ENCODE measurements at places on chromosomes 11 and 22.

GRCh38 chr22:27011133-27011532, 353.7 kb downstream of the MIAT start:
- DNase-seq = no peak

- no peak for DNase-seq
Measured at GRCh38 chr22:47853750-47854149, 1091.3 kb downstream of the TBC1D22A start.

- no peak for DNase-seq
Measured at GRCh38 chr22:38881997-38882879, 10.2 kb upstream of the CBX6 start.

GRCh38 chr11:130509942-130510341, 61.5 kb downstream of the ADAMTS15 start:
- no peak for DNase-seq

- no peak for DNase-seq
Measured at GRCh38 chr11:17579451-17579850, 32.4 kb downstream of the OTOG start.

DNA sequence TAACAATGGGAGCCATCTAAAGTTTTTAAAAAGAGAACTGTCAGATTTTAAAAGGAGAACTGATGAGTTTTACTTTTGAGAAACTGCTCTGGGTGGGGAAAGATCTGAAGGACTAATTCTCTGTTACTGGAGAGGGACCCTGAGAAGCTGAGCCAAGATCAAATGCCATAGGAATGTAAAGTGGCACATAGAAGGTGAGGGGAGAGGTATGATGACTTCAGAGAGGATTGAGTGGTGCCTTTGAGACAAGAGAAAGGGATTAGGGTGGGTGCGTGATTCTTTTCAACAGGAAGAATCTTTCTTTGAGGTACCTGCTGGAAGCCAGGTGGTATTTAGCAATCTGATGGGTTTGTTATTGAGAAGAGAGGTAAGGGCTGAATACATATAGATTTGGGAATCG, 9.0 kb downstream of the CRKL start:
- no peak for DNase-seq

DNA sequence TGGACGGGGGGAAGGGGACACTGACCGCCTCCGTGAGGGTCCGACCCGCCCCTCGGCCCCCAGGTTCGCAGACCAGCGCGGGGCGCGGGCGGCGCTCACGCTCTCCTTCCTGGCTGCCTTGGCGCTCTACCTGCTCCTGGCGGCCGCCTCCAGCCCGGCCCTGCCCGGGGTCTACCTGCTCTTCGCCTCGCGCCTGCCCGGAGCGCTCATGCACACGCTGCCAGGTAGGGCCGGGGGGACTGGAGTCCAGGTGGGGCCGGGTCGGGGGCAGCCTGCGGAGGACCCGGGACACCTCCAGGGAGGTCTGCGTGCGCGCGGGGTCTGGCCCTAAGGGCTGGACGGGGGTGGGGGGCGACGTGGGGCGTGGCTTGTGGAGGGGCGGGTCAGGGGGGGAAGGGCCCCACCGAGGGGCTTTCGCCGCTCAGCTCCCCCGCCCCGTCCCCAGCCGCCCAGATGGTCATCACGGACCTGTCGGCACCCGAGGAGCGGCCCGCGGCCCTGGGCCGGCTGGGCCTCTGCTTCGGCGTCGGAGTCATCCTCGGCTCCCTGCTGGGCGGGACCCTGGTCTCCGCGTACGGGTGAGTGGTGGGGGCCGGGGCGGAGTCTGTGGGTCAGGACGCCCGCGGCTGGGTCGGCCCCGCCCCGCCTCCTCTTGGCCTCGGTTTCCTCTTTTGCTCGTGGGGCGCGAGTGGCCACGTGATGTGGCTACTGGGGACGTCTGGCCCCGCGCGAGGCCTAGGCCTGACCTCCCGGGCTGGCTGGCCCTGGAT, 19.9 kb downstream of the PHLDA2 start:
- DNase-seq = no peak

- no peak for DNase-seq
Measured at GRCh38 chr11:21414953-21415352, 745.6 kb downstream of the NELL1 start.

GRCh38 chr11:61935861-61936260, 14.3 kb upstream of the BEST1 start:
- no peak for DNase-seq

DNA sequence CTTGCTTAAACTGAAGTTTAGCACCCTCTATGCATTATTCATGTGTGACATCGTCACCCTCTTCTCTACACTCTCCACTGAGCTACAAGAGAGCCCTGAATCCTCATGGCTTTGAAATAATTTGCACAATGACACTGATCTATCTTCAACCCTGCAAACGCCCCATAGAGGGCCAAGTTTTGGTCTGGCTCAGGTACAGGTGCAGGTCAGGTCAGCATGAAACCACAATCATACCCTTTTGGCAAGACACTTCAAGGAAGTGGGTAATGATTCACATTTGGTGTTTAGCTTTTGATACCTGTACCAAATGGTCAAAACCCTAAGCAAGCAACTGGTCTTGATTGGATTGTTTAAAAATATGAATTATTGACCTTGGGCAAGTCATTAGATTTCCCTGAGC, 122.2 kb upstream of the CADM1 start:
- no peak for DNase-seq

DNA sequence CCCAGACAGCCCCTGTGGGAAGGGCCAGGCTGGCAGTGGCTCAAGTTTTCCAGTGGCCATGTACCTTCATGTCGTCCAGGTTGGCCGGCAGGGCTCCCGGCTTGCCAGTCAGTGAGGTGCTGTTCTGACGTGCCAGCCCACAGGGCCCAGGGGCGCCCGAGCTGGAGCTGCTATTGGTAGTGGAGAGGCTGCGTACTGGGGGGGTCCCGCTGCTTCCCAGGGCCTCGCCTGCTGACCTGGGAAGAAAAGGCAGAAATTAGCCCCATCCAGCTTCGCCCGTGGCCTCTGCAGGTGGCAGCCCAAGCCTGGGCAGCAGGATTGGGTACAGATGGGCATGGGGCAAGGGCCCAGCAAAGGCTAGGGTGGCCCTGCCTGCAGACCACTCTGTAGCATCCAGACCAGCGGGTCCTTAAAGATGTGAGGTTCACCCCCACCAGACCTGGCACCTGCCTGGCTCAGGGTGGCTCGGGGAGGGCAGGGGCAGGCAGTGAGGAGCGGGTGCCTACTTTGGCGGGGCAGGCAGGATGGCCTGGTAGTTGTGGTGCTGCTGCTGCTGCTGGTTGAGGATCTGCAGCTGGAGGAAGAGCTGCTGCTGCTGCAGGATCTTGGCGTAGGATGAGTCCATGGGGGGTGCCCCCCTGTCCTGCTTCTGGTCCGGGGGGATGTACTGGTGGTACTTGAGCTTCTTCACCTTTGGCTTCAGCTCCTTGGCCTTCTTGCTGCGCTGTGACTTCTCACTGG, 50.1 kb downstream of the SGSM3 start:
- DNase-seq = no peak

DNA sequence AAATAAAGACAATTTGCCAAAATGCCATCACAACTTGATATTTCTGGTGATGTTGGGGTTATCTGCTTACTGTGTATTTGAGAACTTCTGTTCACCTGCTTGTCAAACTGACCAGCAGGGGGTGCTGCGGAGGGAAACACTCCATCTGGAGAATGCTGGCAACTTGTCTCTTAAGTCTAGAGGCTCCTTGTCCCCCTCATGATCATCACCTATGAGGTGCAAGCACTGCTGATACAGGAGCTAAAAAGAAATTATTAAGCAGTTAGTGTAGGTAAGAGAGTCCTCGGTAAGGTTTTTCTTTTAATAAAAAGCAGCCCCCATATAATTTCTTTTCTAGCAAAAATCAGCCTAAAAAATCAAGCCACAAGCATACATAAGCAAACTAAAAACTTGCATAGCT, 32.7 kb upstream of the GLYATL1B start:
- no peak for DNase-seq

DNA sequence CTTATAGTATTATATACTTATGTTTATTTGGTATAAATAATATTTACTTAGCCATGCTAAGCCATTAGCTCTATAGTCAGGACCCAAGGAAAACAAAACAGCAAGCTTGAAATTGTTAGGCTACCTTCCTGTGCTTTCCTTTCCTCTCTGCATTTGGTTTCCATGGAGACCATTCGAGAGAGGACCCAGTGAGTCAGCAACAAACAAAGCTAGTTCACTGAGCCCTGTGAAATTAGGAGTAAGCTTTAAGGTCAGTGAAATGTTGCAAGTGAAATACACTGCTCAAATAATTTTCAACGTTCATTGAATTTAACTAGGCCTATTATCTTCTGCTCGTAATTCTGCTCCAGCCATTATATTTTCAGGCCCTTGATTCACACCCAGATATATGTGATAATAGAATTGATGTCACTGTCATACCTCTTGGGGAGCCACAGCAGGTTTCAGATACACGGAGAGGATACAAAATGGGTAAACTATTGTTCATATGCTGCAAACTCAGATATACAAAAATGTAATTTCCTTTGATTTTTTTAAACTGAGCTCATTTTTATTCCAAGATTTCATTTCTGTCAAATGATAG, 9.1 kb upstream of the OR10D3 start:
- peak; percentile 68 for DNase-seq

GRCh38 chr11:78417175-78417887, at the start of gene GAB2:
Gene GAB2 (minus strand): TSS chr11:78417820. CDS start chr11:78417720, 100 bp downstream.
- DNase-seq = no peak

DNA sequence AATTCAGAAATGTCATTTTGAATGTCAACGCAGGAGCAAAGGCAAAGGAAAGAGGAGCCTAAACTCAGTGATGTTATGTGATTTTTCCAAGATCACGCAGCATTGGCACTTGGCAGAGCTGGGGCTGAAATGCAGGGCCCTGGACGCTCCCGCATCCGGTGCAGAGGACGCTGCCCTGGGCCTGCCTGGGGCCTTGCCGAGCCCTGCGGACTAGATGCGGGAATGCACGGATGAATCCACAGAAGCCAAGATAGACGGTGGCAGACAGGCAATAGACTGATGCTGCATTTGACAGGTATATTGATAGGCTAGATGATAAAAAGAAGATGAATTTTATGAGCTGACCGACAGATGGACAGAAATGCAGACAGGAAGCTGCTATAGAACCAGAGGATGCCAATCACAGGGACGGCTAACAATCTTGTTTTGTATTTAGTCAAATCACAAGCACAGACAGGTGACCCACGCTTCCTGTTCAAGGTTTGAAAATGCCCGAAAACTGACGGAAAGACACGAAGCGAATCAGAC, 696 bp upstream of the MARK2 start:
- DNase-seq = no peak

GRCh38 chr11:41665441-41666360, 206.2 kb upstream of the LRRC4C start:
- DNase-seq = no peak

DNA sequence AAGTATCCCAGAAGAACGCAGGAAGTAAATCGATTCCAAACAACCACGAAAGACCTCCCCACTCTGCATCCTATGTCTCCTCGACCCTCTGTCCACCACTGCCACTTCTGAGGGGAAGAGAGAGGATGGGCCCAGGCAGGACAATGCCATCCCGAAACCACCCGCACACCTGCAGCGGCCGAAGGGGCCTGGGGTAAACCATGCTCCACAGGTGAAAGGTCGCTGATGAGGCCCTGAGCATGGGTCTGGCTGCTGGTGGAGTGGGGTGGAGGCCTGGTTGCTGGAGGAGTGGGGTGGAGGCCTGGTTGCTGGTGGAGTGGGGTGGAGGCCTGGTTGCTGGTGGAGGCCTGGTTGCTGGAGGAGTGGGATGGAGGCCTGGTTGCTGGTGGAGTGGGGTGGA, 13.1 kb downstream of the TOLLIP start:
- DNase-seq = no peak

- DNase-seq = no peak
Measured at GRCh38 chr22:38524429-38524828, 18.3 kb upstream of the DDX17 start.

- DNase-seq = no peak
Measured at GRCh38 chr11:43923406-43924111, 18.9 kb upstream of the C11orf96 start.

DNA sequence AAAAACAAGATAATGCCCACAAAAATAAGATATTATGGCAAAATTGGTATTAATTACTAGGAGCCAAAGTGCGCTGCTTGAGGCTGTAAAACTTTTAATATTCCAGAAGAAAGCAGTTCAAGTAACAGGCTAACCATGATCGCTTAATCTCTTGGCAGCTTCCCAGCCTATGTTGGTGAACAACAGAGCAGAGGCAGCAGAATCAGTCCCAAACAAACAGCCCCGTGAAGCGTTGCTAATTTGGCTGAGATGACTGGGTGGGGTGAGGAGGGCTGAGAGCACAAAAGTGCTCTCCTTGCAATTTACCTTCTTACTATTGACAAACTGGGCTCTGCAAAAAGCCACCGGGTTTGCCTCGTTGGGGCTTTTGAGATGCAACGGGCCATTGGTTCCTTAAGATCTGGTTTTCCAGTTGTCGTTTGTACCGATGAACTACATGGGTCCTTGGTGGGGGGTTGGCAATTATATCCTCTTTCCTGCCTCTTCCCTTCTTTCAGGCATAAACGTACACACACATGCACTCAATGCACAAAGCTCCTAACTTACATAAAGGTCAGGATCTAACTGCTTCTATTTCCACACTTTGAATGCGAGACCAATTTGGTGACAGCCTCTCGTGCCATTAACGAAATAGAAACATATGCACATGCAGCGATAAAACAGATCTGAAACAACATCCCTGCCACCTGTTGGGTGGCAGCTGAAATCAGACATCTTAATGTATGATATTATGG, 407.6 kb upstream of the CADM1 start:
- DNase-seq = no peak

GRCh38 chr22:17907748-17908051, 116.7 kb downstream of the MICAL3 start:
- DNase-seq = no peak

- DNase-seq = no peak
Measured at GRCh38 chr11:111018566-111018965, 227.0 kb upstream of the POU2AF2 start.

- DNase-seq = no peak
Measured at GRCh38 chr22:22767876-22768602, 119.6 kb upstream of the IGLL5 start.

Measured in SHP77 treated with DMSO at 0.1 percent for 48 hours (cell line).